AG04450 (cell line): ENCODE measurements at places on chromosomes 3 and 15.

- no peak for DNase-seq
Observed at GRCh38 chr3:103513003-103513402, 1078.2 kb downstream of the ZPLD1 start.

DNA sequence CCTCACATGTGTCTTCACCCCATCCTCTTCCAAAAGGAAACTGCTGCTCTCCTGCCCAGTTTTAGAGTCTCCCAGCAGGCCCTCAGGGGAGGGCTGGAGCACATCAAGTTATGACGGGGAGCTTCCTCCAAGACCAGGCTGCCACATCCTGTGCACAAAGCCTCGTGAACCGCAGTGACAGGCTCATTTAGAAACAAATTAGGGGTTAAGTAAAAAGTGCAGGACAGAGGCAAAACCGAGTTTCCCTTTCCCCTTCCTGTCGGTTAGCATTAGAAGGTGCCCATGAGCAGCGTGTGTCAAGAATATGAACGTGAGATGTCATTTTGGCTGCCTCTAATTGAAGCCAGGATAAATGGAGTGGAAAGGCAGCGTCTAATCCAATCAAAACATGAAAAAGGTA, 199.7 kb downstream of the ARRDC4 start:
- DNase-seq: no peak

DNA sequence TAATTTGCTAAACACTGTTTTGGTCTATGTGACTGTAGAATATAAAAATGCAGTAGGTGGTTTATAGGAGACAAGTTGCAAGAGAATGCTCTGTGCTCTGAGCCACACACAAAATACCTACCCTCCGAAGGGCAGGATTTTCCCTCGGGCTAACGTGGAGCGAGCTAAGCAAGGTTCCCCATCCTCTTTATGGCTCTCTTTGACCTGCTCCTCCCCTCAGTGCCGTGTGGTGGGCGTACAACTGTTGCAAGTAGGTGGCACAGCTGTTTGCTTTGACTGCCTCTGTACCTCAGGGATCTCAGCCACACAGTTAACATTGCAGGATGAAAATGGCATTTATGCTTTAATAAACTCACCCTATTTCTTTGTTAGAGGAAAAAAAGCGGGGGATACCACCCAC, 339.1 kb downstream of the SATB1 start:
- no peak for DNase-seq

- no peak for DNase-seq
Observed at GRCh38 chr3:85228966-85229365, 270.2 kb downstream of the CADM2 start.

- DNase-seq: no peak
Observed at GRCh38 chr15:83977992-83978391, 257.6 kb upstream of the GOLGA6L4 start.

- DNase-seq: no peak
Observed at GRCh38 chr3:132445817-132446216, 28.5 kb downstream of the DNAJC13 start.

DNA sequence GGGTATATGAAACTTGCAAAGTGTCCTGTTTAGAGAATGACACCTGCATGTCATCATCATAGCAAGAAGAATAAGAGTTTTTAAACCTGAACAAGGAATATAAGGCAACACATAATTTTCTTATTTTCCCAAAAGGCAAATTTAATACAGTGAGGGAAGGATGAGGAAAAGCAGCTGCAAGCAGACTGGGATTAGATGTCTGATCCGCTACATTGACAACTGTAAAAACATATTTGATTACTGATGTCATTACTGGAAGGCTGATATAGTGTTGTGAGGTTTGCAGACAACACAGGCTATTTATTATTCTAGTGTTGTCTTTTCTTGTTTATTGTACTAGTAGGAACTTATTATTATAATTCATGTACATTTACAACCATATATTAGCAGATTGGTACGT, 528.7 kb downstream of the ZIC1 start:
- no peak for DNase-seq

GRCh38 chr3:176058856-176059255, 1138.4 kb downstream of the TBL1XR1 start:
- DNase-seq: no peak

- DNase-seq: no peak
Observed at GRCh38 chr15:52101542-52102323, 10.8 kb downstream of the BCL2L10 start.

DNA sequence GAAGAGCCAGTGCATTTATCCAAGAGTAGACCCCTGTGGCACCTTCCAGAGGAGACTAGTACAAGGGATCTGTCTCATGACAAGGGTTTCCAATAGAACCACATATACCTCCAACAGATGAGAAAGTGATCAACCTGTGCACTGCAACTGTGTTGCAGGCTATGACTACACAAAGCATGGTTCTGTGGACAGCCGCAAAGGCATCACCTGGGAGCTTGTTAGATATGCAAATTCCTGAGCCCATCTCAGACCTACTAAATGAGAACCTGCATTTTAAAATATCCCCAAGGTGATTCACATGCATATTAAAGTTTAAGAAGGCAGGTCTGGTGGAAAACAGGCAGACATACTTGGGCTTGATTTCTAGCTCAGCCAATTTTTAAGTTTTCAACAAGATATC, 368.7 kb downstream of the FOXP1 start:
- no peak for DNase-seq

DNA sequence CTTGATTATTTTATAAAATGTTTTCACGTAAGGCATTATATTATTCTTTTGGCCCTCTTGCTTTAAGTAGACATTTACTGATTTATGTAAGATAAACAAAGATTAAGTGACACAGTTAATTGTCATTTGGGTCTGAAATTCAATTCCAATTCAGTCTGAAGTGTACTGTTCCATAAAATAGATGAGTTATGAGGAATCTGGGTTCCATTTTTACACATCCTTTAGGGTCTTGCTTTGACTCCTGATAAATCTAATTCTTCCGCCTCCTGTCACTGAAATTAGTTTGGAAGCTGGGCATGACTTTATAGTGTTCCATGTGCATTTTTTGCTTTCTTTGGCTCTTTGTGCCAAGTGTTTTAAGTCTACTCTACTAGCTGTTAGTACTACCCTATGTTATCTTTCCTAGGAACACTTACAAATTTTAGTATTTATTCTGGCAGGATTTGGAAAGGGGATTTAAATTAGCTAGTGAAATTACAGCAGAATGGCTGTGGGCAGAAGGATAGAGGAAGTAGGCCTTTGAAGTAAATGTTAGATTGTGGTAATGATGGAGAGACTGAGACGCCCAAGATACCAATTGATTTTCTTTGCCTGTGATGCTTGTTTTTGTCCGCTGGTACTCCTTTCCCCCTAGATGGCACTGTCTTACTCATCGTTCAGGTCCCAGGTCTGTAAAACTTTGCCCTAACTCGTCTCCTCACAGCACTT, 14.3 kb downstream of the ARL8B start:
- DNase-seq: no peak

DNA sequence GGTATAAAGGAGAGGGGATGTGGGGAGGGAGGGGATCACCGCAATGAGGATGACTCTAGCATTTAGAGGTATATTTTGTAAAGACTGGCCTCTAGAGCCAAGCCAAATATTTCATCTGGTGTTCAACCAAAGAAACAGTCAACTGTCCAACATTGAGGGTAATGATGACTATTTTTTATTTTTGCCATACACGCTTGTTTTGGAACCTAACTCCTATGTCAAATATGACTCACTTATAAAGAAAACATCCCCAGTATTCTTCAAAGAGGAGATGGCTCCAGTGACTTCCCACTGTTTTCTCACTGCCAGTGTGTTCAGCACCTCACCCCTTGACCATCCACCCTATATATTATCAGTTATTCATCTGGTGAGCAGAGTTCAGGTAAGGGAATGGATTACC, 77.3 kb downstream of the WNT5A start:
- DNase-seq: no peak

- DNase-seq: no peak
Observed at GRCh38 chr3:64650715-64651114, 37.1 kb downstream of the ADAMTS9 start.

- no peak for DNase-seq
Observed at GRCh38 chr3:127406309-127407025, 118.6 kb upstream of the PRR20G start.

DNA sequence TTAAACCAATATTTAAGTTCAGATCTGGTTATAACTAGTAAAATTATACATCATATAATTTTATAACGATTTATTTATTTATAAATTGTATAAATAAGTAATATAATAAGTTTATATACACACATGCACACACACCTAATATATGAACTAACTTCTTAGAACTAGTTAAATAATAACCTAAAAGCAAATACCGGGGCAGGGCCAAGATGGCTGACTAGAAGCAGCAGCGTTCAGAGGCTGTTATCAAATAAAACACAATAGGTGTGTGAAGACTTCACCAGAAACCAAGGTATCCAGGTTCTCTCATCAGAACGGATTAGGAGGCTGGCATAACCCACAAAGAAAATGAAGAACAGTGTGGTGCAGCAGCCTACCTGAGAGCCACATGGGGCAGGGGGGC, 653.6 kb upstream of the CBLB start:
- DNase-seq: no peak

GRCh38 chr3:86967062-86967461, 23.9 kb downstream of the VGLL3 start:
- no peak for DNase-seq

- no peak for DNase-seq
Observed at GRCh38 chr15:100115066-100115710, 226.6 kb downstream of the ADAMTS17 start.

DNA sequence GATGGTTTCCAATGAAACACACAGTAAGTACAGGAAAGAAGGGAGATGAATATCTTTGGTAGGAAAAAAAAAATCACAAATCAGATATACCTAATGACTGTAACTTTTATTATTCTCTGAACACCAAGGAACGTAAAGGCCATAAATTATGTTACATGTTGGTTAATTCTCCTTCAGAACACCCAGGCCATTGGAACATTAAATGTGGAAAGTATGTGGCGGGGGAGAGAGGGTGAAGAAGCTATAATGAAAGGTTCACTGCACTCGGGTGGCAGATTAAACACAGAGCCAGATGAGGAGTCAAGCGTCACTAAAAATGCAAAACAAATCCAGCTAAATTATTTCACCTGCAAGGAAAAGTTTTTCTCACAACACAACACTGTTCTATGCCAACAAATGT, 193.8 kb downstream of the FHIT start:
- no peak for DNase-seq

- DNase-seq: no peak
Observed at GRCh38 chr3:194285850-194286197, 65.3 kb downstream of the CPN2 start.

DNA sequence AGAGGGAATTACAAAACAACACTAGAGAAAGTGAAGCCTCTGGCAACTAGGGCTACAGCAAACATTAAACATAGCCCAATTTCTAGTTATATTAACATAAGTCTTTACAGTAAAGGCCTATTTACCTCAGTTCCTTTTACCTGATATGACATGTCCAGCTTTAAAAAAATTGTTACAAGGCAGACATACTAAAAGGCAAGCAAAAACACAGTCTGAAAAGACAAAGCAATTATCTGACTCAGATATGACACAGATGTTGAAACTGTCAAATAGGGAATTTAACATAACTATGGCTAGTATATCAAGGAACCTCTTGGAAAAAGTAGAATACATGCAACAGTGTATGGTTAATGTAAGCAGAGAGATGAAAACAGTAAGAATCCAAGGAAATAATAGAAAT, 238.6 kb downstream of the RAP2B start:
- no peak for DNase-seq
